ENCODE measurements at places on chromosomes 12 and 14.

DNA sequence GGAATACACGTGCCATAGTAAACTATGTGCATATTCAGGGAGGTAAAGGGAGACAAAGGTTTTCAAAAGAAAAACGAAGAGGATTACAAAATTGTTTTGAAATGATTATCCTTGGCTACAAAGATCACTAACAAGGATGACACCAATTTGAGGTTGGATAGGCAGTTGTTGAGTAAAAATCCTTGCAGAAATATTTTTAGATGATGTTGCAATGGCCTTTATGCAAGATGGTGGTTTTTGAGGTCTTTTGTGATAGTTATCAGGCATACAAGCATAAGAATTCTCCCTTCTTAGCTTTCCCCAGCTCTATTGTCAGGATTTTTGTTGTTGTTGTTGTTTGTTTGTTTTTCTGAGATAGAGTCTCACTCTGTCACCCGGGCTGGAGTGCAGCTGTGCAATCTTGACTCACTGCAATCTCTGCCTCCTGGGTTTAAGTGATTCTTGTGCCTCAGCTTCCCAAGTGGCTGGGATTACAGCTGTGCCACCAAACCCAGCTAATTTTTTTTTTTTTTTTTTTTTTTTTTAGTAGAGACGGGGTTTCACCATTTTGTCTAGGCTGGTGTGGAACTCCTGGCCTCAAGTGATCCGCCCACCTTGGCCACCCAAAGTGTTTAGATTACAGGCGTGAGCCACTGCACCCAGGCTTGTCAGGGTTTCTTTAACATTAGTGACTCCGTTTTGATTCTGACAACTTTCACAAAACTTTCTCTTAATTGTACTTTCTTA, 7.8 kb downstream of the RNASE1 start:
- DNase-seq: no peak

DNA sequence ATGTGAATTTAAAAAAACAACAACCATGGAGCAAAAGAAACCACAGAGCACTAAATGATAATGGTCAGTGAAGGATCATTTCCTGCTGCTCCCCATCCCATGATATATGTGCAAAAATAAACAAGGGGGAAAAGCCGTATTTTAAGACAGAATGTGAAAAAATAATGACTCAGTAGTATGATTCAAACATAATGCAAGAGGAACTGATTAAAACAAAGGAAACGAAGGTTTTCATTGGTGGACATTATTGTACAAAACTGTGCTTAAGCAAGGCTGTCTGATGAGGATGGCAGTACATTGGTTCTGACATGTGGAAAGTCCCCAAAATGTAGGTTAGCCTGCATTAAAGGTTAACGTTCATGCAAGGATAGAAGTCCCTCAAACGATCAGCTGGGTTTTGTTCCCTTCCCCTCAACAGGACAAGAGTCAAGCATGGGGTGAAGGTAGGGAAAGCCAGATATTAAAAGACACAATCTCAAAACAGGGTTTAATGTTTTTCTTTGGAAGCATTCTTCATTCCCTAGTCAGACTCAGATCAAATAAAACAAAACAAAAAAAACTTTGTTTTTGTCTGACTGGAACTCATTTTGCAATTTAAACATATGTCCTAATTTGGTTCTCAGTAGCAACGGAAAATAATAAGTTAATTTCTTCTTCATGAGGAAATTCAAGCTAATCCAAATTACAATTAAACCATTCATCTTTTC, 26.3 kb upstream of the PTGDR start:
- DNase-seq: no peak

- DNase-seq: no peak
Measured at GRCh38 chr12:71947645-71948105, 9.0 kb downstream of the TPH2 start.

DNA sequence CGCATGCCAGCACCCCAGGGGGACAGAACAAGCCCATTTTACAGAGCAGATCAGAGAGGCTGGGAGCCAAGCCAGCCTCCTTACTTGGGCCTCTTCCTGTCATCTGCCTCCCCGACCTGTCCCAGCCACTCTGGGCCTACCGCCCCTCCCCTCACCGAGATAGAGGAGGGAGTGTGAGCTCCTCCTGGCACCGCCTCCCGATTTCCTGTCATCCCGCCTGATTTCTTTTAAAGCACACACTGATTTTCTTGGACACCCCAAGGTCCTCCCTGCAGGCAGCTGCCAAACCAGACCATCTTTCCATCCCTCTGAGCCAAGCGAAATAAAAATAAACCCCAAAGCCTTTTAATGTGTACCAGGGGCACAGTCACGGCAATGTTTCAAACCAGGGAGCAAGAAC, 108.4 kb downstream of the RFLNA start:
- DNase-seq: no peak

DNA sequence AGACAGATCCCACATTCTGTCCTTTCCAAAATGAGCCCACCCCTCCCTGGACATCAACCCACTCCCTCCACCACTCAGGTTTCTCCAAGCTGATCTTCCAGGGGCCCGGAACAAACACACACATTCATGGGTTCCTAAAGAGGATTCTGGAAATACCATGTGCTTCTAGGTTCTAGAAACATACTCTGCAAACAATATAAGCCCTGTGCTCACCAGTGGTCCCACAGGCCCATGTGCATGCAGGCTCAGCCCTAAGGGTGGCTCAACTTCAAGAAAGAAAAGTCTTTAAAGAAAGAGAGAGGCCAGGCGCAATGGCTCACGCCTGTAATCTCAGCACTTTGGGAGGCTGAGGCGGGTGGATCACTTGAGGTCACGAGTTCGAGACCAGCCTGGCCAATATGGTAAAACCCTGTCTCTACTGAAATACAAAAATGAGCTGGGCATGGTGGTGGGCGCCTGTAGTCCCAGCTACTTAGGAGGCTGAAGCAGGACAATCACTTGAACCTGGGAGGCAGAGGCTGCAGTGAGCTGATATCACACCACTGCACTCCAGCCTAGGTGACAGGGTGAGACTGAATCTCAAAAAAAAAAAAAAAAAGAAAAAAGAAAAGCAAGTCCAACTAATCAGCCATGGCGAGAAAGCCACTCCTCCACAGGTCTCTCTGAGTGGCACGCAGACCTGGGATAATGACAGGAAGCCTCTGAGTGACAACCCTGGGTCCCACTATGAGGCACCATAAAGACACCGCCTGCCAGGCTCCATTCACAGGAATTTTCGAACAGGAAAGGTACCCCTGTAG, 59.5 kb upstream of the PNMA1 start:
- DNase-seq: no peak

- peak; percentile 33 for DNase-seq
Measured at GRCh38 chr14:81219759-81220579, 790 bp downstream of the GTF2A1 start.

DNA sequence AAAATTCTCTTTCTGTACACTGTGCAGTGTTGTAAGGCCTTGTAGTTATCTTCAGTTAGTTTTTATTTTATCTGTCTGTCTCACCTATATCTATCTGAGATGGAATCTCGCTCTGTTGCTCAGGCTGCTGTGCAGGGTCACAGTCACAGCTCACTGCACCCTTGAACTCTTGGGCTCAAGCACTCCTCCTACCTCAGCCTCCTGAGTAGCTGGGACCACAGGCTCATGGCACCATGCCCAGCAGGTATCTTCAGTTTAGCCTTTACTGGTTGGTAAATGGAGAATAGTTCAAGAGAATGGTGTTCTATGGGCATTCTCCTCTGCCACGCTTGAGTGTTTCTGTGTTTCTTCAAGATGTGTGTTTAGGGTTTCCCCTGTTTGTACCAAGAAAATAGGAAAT, 13.6 kb downstream of the TULP3 start:
- DNase-seq: no peak

DNA sequence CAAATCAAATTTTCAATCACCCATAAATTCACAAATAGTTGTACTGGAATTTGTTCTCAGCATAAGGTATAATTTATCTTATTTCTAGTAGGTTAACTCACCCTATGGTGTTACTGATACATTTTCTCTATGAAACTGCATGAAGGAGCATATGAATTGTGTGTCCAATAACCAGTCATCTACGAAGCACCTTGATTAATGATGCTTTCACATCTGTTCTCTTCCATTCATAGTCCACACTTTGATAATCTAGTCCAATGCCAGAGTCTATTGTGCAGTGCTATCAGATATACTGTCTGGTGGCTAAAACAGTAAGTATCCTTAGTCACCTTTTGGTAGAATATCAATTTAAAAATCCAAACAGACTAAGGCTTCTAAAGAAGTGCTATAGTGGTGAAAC, 876.0 kb downstream of the RPS29 start:
- DNase-seq: no peak

DNA sequence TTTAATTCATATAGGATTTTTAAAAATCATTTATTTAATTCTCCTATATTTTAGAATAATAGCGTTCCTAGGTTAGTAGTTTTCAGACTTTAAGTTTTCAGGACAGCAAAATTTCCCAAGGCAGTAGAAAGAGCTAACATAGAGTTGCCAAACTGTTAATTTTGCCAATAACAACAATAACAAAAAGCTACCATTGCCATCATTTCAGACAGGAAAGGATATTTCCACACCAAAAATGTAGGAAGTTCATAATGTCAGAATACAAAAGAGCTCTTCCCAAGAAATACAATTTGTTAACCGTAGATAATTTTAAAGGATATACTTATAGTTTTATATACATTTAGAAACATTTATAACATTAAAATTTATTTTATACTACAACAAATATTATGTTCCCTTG, 81.4 kb upstream of the EEA1 start:
- DNase-seq: no peak

DNA sequence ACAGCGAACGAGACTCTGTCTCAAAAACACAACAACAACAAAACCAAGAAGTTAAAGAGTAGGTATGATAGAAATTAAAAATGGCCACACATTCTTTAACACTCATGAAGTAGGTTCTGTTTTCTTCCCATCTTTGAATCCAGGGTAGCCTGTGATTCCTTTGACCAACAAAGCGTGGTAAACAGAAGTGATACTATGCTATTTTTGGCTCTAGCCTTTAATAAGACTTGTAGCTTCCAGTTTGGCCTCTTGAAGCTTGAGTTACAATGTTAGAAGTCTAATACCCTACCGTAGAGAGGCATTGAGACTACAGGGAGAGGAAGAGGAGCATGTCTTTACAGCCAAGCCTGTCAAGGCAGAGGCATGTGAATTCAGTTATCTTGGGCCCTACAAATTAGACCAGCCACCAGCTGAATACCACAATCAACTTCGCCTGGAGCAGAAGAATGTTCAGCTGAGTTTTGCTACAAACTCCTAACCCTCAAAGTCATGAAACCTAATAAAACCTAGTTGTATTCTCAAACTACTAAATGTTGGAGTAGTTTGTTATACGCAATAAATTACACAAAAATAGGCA, 4.9 kb upstream of the NEMF start:
- no peak for DNase-seq

DNA sequence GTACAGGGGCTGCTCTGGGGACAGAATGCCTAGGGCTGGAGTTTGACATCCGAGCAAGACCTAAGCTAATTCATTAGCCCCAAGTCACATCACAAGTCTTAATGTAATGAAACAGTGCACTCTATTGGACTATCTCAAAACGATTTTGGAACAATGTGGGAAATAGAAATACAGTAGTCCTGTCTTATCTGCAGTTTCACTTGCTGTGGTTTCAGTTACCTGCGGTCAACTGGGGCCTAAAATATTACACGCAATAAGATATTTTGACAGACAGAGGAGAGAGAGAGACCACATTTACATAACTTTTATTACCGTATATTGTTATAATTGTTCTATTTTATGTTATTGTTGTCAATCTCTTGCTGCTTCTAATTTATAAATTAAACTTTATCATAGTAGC, 21.1 kb downstream of the MOAP1 start:
- no peak for DNase-seq

- peak; percentile 25 for DNase-seq
Measured at GRCh38 chr12:106136263-106136662, 2.5 kb downstream of the NUAK1 start.
